Naive thymus-derived CD8-positive, alpha-beta T cell (primary cell): ENCODE measurements at places on chromosomes 12 and 14. TPM values are rescaled to one million over a fixed set of nuclear protein-coding genes. Genes with fewer than 3 reads are reported as not detected.
A peak's percentile ranks its signal among the peaks of the same experiment; 100 is the strongest.

LMNTD1 gene
- not detected for polyA plus RNA-seq

GRCh38 chr14:90518941-90519256 lies 122.1 kb downstream of the CALM1 start:
- H3K27ac ChIP-seq = no peak overlapping the region
- H3K27me3 ChIP-seq = no peaks in the 10 kb centered on the region
- DNase-seq = peak; percentile 75
- no peaks in the 10 kb centered on the region for H3K4me1 ChIP-seq
- no peak overlapping the region for H3K4me3 ChIP-seq

GRCh38 chr14:81066672-81067071 lies 111.3 kb downstream of the TSHR start:
- peaks cover 6% of the 10 kb centered on the region for H3K36me3 ChIP-seq
- peaks cover 2% of the 10 kb centered on the region for H3K27me3 ChIP-seq
- H3K4me1 ChIP-seq = no peaks in the 10 kb centered on the region
- no peak for DNase-seq
- no peak overlapping the region for H3K4me3 ChIP-seq

GRCh38 chr12:57229046-57229633 lies 371 bp upstream of the SHMT2 start:
- H3K36me3 ChIP-seq = peaks cover 15% of the 10 kb centered on the region
- H3K27me3 ChIP-seq = peaks cover 21% of the 10 kb centered on the region
- H3K4me1 ChIP-seq = peaks cover 28% of the 10 kb centered on the region
- peak overlapping the region; percentile 95 for H3K27ac ChIP-seq

ABCD2 gene
- polyA plus RNA-seq = 12.7 TPM

DNA sequence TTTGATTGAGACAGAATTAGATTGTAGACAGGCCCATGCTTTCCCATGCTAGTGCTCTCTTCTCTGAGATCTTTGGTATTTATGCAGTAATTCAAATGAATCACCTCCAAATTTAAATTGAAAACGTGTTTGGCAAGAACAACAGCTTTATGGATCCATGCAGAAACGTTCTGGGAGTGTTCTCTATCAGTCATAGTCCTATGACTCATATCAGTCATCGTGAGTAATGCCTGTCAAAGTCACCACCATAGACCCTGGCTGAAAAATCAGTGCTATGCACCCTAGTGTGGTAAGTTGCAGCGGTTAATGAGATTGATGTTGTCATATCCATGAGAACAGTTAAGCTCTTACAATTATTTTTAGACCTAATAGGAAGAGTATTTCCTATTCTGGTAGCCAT lies 90.1 kb upstream of the FOXG1 start:
- no peaks in the 10 kb centered on the region for H3K4me1 ChIP-seq
- no peaks in the 10 kb centered on the region for H3K27me3 ChIP-seq
- H3K27ac ChIP-seq = no peak overlapping the region
- H3K36me3 ChIP-seq = no peaks in the 10 kb centered on the region

DNA sequence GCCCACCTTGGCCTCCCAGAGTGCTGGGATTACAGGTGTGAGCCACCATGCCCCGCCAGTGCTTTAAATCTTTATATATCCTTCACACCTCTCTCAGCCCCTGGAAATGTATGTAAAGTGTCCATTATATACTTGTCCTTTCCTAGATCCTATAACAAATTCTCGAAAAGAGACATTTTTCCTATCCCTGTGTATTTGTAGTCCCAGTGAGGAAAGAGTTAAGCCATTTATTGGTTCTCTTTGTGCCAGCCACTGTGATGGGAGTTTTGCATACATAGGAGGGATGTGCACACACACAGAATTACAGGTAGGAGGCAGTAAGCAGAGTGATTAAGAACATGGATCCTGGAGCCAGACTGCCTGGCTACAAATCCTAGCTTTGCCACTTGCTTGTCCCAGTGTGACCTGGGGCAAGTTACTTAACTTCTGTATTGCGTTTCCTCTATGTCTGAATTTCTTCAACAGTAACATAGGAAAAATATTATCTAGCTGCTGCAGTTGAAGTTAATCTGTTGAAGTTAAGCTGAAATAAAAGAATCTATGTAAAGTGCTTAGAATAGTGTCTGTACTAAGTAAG lies 2.1 kb upstream of the RABGGTA start:
- H3K4me3 ChIP-seq = no peak overlapping the region
- H3K4me1 ChIP-seq = peaks cover 50% of the 10 kb centered on the region
- peak overlapping the region; percentile 92 for H3K27ac ChIP-seq
- no peak for DNase-seq
- H3K36me3 ChIP-seq = no peaks in the 10 kb centered on the region
- H3K27me3 ChIP-seq = no peaks in the 10 kb centered on the region

DNA sequence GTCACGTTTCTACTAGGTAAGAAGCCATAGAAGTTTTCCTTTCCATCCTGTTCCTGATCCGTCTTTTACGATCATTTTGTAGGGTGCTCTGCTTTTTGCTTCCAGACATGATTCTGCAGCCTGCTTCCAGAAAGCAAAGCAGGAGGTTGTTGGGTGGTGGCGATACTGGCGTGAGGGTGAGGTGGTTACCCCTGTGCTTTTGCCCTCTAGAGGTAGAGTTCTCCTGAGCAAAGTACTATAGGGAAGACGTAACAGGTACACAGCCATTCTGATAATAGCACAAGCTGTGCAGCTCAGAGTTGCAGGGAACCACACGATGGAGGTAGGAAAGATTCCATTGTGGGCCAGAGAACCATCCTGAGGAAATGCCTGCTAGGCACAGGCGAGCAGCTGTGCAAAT lies 186.0 kb downstream of the PAH start:
- no peaks in the 10 kb centered on the region for H3K36me3 ChIP-seq
- DNase-seq = no peak
- no peaks in the 10 kb centered on the region for H3K27me3 ChIP-seq
- H3K4me1 ChIP-seq = no peaks in the 10 kb centered on the region

DNA sequence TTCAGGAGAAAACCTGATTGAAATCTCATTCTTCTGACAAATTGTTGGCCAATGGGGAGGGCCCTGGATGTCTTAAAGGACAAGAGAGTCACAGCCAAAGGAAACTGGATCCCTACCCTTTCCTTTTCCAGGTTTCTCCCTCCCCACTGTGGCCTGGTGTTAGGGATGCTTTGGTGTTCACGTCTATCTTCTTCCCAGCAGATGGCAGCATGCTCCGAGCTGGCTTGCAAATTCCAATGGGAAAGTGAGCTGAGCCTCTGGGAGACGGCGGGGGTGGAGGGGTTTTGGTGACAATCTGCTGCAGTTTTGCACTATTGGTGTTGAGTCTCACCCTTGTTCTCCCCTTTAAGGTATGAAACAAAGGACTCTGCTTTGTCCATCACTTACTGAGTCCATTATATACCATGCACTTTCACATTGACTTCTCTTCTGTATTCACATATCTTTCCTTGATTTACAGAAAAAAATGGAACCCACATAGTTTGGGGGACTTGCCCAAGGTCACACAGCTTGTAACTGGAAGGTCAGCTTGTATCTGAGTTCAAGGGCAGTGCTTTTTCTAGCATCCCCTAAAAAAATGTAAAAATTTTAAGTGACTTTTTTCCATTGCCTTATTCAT lies 39.3 kb downstream of the CCDC177 start:
- no peak overlapping the region for H3K4me3 ChIP-seq
- DNase-seq = no peak
- H3K27ac ChIP-seq = no peak overlapping the region
- H3K36me3 ChIP-seq = no peaks in the 10 kb centered on the region
- peaks cover 27% of the 10 kb centered on the region for H3K27me3 ChIP-seq

DNA sequence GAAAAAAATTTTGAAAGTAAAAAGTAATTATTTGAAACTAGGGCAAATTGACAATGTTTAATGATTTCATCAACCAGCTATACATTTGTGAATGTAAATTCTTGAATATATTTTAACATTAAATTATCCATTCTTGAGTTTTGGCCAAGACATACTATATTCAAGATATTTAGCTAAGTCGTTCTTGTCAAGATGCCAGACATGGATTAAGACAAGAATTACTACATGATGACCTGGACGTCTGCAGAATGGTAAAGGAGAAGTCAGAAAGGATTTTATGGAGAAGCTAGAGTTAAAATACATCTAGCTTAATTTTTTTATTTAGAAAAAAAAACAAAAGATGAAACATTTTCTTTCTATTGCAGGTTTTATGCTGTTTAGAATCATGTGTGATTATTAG lies 255.8 kb downstream of the TMTC2 start:
- no peak overlapping the region for H3K4me3 ChIP-seq
- no peaks in the 10 kb centered on the region for H3K36me3 ChIP-seq
- no peak for DNase-seq
- H3K27me3 ChIP-seq = peaks cover 4% of the 10 kb centered on the region

DNA sequence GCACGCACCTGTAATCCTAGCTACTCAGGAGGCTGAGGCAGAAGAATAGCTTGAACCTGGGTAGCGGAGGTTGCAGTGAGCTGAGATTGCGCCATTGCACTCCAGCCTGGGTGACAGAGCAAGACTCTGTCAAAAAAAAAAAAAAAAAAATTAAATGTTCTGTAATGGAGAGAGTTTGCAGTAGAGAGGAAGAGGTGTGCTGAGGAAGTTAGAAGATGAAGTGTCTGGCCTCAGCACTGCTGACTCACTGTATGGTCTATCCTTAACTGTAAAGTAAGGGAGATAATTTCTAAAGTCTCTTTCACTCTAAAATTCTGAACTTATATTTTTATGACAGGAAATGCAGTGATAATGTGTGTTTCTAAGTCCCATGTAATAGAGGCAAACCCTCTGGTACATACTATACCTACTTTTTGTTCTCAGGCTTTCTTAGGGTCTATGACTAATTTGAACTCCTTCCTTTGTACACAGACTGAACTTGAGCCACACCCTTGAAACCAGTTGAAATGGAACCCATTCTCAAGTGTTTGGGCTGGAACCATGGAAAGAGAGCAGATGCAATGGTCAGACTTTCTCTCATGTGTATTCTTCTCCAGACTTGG lies 278.1 kb upstream of the FAR2 start:
- H3K36me3 ChIP-seq = no peaks in the 10 kb centered on the region
- peaks cover 1% of the 10 kb centered on the region for H3K27me3 ChIP-seq
- no peak overlapping the region for H3K4me3 ChIP-seq
- no peak overlapping the region for H3K27ac ChIP-seq
- no peak for DNase-seq

ASPG gene
- polyA plus RNA-seq = not detected

- peak; percentile 32 for DNase-seq
- H3K4me3 ChIP-seq = peak overlapping the region; percentile 63
- H3K27me3 ChIP-seq = no peaks in the 10 kb centered on the region
- H3K4me1 ChIP-seq = peaks cover 26% of the 10 kb centered on the region
- no peaks in the 10 kb centered on the region for H3K36me3 ChIP-seq
These were observed 53.1 kb downstream of the GUCY2C start for GRCh38 chr12:14643251-14643650.

ABHD12B gene
- polyA plus RNA-seq = not detected

DNA sequence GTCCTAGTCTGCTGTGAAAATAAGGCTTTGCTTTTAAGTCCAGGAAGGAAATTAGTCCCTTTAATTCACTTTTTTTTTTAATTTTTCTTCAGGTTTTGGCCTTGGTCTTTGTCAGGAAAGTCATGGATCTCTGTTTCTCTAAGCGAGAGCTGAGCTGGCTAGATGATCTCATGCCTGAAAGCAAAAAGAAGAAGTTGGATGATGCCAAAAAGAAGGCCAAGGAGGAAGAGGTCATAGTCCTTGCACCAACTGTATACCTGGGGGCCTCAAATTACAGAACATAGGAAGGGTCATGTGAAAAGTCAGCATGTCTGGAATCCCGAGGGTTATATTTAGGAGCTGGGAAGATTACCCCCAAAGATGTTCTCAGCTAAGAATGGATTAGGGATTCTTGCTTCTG lies 72.3 kb downstream of the SLC4A8 start:
- no peak overlapping the region for H3K27ac ChIP-seq
- no peak overlapping the region for H3K4me3 ChIP-seq
- no peak for DNase-seq
- no peaks in the 10 kb centered on the region for H3K36me3 ChIP-seq
- H3K4me1 ChIP-seq = no peaks in the 10 kb centered on the region
- no peaks in the 10 kb centered on the region for H3K27me3 ChIP-seq

DNA sequence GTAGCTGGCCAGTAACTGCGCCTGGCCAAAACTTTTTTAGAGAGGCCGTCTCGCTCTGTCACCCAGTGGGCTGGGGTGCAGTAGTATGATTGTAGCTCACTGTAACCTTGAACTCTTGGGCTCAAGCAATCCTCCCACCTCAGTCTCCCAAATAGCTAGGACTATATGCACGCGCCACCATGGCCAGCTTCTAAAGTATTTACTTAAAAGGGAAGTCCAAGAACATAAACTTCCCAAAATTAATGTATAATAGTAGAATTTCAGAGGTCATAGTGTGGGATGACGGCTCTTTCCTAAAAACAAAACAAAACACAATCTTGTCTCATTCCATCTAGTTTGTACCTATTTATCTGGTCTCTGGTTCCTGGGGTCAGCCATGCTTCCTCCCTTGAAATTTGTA lies 42.2 kb upstream of the FOS start:
- no peak overlapping the region for H3K4me3 ChIP-seq
- no peak for DNase-seq
- no peaks in the 10 kb centered on the region for H3K36me3 ChIP-seq
- no peaks in the 10 kb centered on the region for H3K27me3 ChIP-seq

- no peaks in the 10 kb centered on the region for H3K36me3 ChIP-seq
- no peaks in the 10 kb centered on the region for H3K27me3 ChIP-seq
- H3K4me3 ChIP-seq = peak overlapping the region; percentile 99
- H3K4me1 ChIP-seq = peaks cover 51% of the 10 kb centered on the region
- DNase-seq = no peak
These were observed 1.7 kb downstream of the TUBA1B start for GRCh38 chr12:49129332-49130150.

- H3K4me3 ChIP-seq = no peak overlapping the region
- H3K27ac ChIP-seq = no peak overlapping the region
- DNase-seq = no peak
- H3K4me1 ChIP-seq = no peaks in the 10 kb centered on the region
These were observed 100.2 kb downstream of the TTC7B start for GRCh38 chr14:90715993-90716392.

DNA sequence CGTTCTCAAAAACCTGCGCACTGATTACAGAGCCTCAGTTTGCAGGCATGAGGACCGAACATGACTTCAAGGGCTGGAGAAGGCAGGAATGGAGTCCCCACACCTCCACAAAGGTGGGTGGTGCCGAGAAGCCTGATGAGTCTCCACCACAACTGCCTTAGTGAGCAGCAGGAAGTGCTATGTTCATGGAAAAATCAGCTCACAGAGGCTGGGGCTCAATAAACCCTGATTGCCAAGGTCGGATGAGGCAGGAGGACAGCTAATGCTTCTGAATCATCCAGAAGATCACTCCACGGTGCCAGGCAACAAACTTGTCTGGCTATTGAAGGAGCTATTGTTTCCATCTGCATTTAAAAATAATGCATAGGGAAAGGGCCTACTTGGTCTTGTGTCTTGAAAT lies 31.1 kb downstream of the APPL2 start:
- H3K27me3 ChIP-seq = no peaks in the 10 kb centered on the region
- H3K27ac ChIP-seq = peak overlapping the region; percentile 54
- no peaks in the 10 kb centered on the region for H3K4me1 ChIP-seq
- H3K4me3 ChIP-seq = no peak overlapping the region

DNA sequence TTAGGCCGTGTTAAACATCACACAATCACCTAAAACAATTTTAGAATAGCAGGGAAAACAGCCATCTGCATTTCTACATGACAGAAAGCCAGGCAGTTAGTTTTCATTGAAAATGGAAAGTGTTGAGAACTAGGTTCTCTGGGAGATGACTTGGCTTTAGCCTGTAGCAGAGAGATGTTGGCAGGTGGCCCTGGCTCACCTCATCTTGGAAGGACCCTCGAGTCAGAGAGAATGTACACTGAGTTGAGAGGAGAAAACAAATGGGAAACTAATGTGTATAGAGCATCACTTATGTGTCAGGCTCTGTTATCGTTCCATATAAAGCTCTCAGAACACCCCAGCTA lies 51.9 kb downstream of the SUSD6 start:
- no peak for DNase-seq
- no peak overlapping the region for H3K27ac ChIP-seq
